ENCODE measurements at places on chromosomes 7 and 10. TPM values are rescaled to one million over a fixed set of nuclear protein-coding genes. Genes with fewer than 3 reads are reported as not detected.

Gene ZKSCAN5
- total RNA-seq: 18.7 TPM

Gene UNCX
- not detected for total RNA-seq

Gene SORCS3
- not detected for total RNA-seq

Gene WDR91
- 6.4 TPM for total RNA-seq

Gene ADIRF
- total RNA-seq: 2.5 TPM

Gene CYP3A5
- total RNA-seq: not detected

Gene POU6F2
- total RNA-seq: not detected

Gene HECW1
- not detected for total RNA-seq

Gene DYDC2
- total RNA-seq: not detected

Gene SLC25A40
- 29.7 TPM for total RNA-seq

Gene UNC5B
- total RNA-seq: 0.13 TPM

Gene NSMCE4A
- total RNA-seq: 40.2 TPM

Gene ELAPOR2
- 5.7 TPM for total RNA-seq

Gene POLR2J2
- 2.4 TPM for total RNA-seq

Gene TAS2R39
- total RNA-seq: not detected

- no peak for DNase-seq
Observed at GRCh38 chr7:30278849-30279652, 5.3 kb upstream of the ZNRF2 start.

- no peak for DNase-seq
Observed at GRCh38 chr7:101435461-101436220, 73.0 kb downstream of the COL26A1 start.

- no peak for DNase-seq
Observed at GRCh38 chr7:130444234-130444633, 3.4 kb upstream of the CEP41 start.

GRCh38 chr10:131770946-131771633, 129.7 kb upstream of the PPP2R2D start:
- DNase-seq: no peak

GRCh38 chr10:125068406-125068805, 92.0 kb downstream of the CTBP2 start:
- no peak for DNase-seq

DNA sequence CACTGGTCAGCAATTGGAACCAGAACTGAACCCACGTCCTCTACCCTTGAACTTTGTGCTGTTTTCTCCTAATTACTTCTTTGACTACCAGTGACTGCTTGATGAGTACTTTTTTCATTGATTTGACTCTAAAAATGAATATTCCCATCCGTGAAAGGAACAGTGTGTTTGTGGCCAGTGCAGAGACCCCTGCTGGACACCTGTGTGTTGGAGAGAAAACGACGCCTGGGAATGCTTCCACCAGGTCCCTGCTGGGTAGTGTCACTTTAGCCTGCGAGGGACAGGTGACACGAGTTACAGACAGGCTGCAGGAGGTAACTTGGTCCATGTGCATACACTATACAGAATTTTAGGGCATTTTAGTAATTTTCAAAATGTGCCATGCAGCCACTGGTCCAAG, 6.8 kb upstream of the GJD4 start:
- DNase-seq: no peak

GRCh38 chr10:35913628-35914027, 271.5 kb upstream of the FZD8 start:
- peak; percentile 5 for DNase-seq

GRCh38 chr7:149053384-149053783, 25.1 kb upstream of the PDIA4 start:
- no peak for DNase-seq

- peak; percentile 37 for DNase-seq
Observed at GRCh38 chr7:6640246-6640721, 3.2 kb downstream of the ZNF316 start.

- no peak for DNase-seq
Observed at GRCh38 chr10:6173203-6173602, 29.5 kb upstream of the PFKFB3 start.

- DNase-seq: no peak
Observed at GRCh38 chr10:129939416-129940275, 24.4 kb downstream of the EBF3 start.

GRCh38 chr10:71763352-71764127, 9.8 kb downstream of the VSIR start:
- DNase-seq: no peak

DNA sequence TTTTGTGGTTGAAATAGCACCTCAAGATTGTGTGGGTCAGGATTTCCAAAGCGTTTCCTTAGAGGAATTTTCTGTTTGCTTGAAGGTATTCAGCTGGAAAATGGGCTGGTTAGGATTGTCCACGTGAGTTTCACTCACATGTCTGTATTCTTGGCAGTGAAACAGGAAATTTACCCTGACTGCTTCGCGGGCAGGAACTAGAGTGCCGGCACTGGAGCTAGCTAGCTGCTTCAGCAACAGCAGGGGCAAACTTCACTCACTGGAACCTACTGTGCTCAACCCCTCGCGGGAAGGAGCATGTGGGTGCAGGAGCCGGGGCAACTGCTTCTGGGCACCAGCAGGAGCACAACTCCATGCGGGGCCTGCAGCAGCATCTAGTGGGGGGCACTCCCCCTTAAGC, 38.0 kb upstream of the RTKN2 start:
- no peak for DNase-seq

DNA sequence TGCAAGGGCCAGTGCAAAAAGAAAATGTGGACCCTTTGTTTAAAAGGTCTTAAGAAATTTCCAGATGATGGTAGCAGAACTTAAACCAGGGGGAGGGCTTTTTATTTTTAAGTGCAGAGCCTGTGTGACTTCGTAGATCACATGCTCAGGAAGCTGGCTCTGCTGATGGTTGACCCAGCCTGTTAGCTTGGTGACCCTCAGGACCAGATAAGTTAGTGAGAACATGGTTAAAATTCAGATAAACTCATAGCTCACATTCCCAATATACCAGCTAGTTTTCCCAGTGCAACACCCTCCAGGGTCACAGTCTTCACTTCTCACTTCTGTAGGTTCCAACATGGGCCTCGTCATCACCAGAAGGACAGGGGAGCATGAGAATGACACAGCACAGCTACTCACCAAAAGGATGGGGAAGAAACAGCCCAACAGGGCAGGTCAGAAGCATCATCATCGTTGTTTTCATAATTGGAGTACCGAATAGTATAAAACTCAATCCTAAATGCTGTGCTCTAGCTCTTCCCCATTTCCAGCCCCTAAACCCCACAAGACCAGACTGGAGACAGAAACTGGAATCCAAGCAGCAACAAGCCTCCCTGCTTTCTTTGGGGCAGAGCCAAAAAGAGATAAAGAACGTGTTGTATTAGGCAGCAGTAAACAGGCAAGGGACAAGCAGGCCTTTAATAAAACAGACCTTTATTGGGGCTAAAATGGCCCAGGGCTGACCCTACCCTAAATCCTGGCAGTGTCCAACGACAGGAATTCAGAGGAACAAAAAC, 102.2 kb upstream of the ANKRD1 start:
- DNase-seq: peak; percentile 44

DNA sequence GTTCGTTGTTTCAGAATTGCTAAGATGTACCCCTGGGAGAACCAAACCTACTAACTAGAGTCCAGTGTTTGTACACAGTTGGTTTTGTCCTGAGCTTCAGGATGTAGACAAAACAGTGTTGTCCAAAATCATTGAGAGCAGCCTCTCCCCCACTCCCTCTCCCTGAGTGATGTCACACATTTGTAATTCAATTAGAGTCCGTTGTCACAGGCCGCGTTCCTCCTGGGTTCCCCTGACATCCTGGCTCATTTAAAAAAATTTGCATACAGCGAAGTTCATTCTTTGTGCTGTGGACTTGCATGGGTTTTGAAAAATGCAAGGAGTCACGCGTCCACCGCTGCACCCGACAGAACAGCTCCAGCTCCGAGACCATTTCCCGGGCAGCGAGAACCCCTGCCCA, 10.3 kb downstream of the GRIFIN start:
- DNase-seq: no peak

GRCh38 chr10:132044803-132045202, 20.9 kb upstream of the JAKMIP3 start:
- no peak for DNase-seq

- DNase-seq: peak; percentile 23
Observed at GRCh38 chr7:96300502-96300901, 21.4 kb downstream of the SLC25A13 start.

- DNase-seq: peak; percentile 88
Observed at GRCh38 chr10:97596101-97597082, 6.9 kb downstream of the C10orf62 start.

DNA sequence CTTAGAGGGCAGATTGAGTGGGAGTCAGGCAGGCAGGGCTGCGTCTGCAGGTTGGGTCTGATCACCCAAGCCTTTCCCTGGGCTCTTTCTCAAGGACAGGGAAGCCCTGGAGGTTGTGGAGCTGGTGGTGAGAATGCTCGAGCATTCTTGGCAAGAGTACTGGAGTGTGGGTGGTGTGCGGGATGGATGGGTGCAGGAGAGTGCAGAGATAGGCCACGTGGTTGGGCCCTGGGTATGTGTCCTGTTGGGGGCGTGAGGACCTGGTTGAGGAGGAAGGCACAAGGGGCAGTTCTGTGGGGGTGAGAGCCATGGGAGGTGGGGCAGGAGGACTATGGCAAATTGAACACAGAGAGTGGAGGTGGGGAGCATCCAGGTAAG, 135.9 kb downstream of the PTPN20 start:
- no peak for DNase-seq

GRCh38 chr7:16430133-16430532, 8.8 kb upstream of the CRPPA start:
- DNase-seq: peak; percentile 34

DNA sequence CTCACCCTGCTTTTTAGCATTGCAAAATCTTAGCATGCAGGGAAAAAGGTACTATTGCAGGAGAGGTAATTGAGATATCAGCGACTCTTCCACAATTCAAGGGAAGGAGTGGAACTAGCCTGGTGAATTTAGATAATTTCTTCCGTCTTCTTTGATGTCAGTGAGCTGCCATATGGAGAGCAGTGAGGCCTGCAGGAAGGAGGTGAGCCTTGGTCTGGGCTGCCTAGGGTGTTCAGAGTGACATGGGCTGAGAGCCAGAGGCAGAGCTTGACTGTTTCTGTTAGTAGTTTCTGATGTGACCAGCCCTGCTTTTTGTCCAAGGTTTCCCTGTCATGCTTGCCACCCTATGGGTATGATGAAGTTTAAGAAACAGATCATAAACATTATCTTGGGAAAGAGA, 28.6 kb downstream of the KAT6B start:
- no peak for DNase-seq

- DNase-seq: peak; percentile 29
Observed at GRCh38 chr10:124221356-124222317, 128.2 kb upstream of the CHST15 start.

- DNase-seq: no peak
Observed at GRCh38 chr7:87747681-87748080, 119.5 kb downstream of the RUNDC3B start.

- DNase-seq: no peak
Observed at GRCh38 chr7:27115221-27116026, 12.9 kb upstream of the HOXA2 start.

GRCh38 chr7:54109501-54109900, 432.7 kb upstream of the VSTM2A start:
- DNase-seq: no peak

GRCh38 chr7:28328822-28329660, 83.3 kb upstream of the CREB5 start:
- no peak for DNase-seq

DNA sequence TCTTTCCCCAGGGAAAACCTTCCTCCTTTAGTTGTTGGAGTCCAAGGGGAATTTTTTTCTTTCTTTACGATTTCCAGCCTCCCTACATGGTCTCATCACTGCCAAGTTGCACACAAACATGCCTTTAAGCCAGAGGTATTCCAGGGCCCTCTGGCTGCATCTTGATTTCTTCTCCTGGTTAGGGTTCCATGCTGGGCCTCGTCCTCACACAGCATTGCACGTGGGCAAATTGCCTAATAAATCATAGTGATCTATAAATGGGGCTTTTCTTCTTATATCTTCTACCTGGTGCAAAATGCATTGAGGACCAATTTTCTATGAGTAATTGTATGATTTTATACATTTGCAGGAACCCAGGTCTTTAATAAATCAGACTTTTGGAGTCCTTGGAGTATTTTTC, 284.2 kb downstream of the C7orf25 start:
- no peak for DNase-seq

DNA sequence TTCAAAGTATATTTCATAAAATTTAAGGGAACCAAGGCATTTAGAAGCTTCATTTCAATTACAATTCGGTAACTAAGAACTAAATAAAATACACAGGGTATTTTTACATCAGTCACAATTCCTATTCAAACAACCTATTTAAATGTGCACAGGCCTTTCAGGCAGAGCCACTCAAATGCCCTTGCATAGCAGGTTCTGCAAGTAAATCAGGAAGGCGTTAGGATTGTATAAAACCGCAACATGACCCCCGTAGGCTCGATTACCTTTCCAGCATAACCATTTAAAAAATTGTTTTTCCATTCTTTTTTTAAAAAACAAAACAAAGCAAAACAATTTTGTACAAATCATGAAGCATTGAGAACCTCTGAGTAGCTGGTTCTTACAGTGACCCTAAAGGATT, 289.9 kb upstream of the SP8 start:
- DNase-seq: no peak

GRCh38 chr7:3191548-3191947, 109.5 kb upstream of the SDK1 start:
- no peak for DNase-seq

GRCh38 chr7:148773334-148773733, 74.6 kb downstream of the CUL1 start:
- DNase-seq: no peak

- DNase-seq: no peak
Observed at GRCh38 chr10:89148061-89148460, 59.1 kb downstream of the CH25H start.

- peak; percentile 55 for DNase-seq
Observed at GRCh38 chr7:158707610-158708009, 3.0 kb upstream of the NCAPG2 start.

Measured in LHCN-M2 (cell line).